Amniotic stem cell (primary cell): ENCODE measurements at places on chromosomes 6 and 20.
A peak's percentile ranks its signal among the peaks of the same experiment; 100 is the strongest.

DNA sequence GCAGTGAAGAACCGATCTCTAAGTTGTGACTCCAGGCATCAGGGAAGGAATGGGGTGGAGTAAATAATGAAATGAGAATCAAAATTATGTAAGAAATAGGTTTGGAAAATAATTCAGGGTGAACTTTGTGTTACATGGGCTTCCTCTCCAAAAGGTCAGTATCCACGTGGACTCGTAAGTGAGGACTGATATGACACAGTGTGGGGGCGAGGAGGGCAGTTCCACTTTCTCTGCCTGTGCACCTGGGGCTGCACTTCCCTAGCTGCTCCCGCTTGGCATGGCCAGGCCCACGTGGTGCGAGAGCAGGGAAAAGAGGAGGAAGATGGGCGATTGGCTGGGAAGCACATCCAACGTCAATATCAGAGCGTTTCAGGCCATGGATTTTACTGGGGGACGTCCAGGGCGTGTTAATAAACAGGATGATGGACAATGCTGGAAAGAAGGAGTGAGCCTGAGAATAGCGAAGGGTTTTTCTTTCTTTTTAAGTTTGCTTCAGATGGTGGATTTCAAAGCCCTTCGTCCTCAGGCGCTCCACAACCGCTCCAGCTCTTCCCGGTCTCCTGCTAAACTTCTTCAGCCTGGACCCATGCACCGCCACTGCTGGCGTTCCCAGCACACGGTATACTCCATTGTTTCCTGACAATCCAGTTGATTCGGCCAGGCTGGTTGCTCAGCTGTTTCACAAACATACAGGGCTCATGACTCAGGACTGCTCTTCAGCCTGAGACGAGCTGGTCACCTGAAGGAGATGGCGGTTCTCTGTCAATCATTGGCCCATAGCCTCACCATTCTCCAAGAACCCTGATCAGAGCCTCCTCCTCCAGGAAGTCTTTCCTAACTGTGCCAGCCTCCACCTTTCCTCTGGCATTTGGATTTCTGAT is 11.8 kb downstream of the CCR6 start:
- DNase-seq: no peak

GRCh38 chr20:61537239-61538182 is 285.4 kb downstream of the CDH4 start:
- no peak for DNase-seq

DNA sequence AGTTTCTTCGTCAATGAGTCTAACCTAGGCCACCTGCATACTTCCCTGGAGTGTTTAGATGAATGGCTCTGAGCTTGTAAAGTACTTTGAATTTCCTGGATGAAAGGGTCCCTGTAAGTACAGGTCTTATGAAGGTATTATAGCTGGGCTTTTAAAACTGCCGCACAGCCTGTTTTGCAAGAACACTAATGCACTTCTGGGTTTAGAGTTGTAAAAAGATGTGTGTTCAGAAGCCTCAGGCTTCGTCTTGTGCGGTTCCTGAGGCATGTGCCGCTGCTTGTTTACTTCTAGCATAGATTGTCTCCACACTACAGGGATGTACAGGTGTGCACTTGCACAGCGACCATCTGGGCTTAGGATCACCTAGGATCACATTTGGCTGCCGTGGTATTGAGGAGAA is 324.5 kb downstream of the SOX4 start:
- DNase-seq: no peak

DNA sequence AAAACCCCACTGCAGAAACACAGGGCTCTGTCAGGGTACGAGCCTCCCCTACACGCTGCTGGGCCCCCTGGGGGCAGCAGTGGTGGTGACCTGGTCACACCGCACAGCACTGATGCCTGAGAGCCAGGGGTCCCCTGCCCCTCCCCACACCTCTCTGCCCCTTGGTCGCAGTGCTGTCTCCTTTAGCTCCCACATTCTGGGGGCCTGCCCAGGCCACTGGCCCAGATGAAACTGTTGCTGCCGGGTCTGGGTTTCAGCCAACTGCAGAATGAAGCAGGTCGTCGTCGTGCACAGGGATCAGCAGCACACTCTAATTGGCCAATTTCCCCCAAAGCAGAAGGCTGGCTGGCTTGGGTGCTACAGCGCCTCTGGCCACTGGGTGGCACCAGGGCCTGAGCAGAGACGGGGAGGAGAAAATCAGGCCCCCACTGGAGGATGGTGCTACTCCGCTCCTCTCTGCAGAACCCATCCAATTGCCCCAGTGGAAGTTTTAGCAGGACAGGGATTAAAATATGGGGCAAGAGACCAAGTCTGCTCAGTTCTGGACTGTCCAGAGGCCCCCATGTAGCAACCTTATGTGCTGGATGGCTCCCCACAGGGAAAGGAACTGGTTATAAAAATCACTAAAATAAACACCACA is 26.1 kb downstream of the DIDO1 start:
- peak; percentile 30 for DNase-seq

DNA sequence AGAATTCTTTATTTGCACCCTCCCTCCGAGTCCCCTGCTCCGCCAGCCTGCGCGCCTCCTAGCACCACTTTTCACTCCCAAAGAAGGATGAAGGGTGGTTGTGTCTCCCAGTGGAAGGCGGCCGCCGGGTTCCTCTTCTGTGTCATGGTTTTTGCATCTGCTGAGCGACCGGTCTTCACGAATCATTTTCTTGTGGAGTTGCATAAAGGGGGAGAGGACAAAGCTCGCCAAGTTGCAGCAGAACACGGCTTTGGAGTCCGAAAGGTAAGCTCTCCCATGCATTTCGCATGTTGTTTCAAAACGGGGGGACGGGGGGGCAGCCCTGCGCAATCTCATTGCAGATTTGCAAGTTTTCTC is 357 bp downstream of the PCSK2 start:
- no peak for DNase-seq

GRCh38 chr6:145340256-145340655 is 395.1 kb downstream of the EPM2A start:
- DNase-seq: no peak

- DNase-seq: no peak
These were observed 2.2 kb upstream of the CENPB start for GRCh38 chr20:3788685-3789155.

DNA sequence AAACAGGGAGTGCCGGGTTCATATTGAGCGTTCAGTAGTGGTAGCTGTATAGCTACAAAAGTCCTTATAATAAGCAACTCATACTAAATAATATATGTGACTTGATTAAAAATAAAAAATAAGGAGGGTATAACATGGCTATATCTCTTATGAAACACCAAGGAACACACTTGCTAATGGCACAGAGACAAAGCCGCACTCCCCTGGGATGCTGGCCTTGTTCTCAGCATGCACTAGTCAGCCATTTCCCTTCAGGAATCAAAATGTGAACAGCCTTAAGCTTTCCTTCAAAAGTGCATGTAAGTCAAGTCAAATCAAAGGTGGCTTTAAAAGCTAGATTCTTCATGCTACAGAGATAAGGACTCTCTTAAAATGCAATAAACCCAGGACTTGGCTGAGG is 9.4 kb downstream of the HMGCLL1 start:
- no peak for DNase-seq

DNA sequence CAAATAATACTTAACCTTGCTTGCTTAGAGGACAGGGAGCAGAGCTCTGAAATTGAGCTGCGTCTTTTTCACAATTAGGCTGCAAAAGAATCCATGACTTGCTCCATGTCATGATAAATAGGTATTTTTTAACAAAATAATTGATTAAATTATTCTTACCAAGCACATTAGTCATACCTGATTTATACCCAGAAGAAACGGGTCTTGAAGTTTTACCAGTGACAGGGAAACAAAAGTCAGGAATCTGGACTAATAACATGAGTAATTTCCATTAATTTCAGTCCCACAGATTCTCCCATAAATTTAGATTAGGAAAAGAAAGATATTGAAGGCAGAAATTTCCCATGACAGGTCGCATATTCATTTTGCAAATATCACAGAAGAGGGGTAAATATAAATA is 85.0 kb upstream of the BMP5 start:
- no peak for DNase-seq

DNA sequence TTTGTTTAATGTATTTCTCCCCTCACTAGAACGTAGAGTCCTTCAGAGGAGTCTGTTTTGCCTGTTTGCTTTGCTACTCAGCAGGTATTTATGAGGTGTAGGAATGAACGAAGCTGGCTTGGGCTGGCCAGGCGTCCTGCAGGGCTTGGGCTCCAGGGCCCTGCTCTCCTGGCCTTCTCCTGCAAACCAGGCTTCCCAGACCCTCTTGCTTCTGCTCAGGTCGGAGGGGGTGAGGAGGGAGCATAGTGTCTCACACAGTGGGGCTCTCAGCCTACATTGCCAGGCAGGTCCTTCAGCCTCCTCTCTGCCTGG is 24.6 kb upstream of the MLN start:
- DNase-seq: no peak

DNA sequence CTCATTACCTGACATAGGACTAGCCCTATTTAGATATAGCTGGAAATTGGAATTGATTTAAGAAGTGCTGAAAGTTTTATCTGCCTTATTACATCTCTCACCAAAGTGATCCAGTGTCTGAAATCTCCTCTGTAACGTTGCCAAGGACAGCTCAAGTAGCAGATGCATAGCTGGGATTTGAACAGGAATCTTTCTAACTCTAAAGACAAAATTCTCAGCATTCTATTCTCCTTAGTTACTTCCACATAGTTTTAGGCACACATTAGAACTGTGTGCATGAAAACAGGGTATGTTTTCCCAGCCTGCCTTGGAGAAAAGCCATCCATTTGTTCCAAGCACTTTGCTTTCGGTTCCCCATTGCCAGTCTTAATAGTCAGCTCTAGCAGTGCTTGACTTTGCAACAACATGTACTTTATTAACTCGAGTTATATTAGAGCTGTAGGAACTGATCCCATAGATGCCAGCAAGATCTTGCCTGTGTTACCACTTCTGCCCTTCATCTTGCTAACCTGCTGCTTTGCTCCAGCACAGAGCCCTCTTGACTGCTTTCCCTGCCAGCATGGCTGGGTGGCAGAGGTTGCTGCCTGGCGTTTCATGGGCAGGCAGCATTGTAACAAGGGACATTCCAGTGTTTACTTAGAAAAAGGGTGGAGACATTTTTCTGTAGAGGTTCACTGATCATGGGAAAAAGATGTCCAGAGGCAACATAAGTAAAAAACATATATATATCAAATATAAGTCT is 56.1 kb upstream of the STMND1 start:
- DNase-seq: peak; percentile 32

DNA sequence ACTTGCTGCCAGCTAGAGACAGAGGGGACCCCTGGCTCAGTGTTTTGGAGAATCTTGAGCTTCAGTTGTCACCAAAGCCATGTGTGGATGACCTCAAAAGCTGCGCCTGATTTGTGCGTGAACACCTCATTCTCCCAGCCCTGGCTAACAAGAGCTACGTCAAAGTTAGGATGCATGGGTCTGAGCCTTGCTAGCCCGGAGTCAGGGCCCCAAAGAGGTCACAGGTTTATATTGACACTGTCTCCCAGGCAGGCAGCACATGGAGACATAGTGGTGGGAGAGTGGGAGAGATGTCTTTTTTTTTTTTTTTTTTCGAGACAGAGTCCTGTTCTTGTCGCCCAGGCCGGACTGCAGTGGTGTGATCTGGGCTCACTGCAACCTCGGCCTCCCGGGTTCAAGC is 36.1 kb upstream of the DUSP22 start:
- DNase-seq: no peak

GRCh38 chr20:59725476-59726280 is 121.3 kb downstream of the PHACTR3 start:
- DNase-seq: no peak

- no peak for DNase-seq
These were observed 21.8 kb upstream of the IRAK1BP1 start for GRCh38 chr6:78845567-78845966.

GRCh38 chr20:9974324-9974723 is 60.5 kb upstream of the ANKEF1 start:
- DNase-seq: no peak

DNA sequence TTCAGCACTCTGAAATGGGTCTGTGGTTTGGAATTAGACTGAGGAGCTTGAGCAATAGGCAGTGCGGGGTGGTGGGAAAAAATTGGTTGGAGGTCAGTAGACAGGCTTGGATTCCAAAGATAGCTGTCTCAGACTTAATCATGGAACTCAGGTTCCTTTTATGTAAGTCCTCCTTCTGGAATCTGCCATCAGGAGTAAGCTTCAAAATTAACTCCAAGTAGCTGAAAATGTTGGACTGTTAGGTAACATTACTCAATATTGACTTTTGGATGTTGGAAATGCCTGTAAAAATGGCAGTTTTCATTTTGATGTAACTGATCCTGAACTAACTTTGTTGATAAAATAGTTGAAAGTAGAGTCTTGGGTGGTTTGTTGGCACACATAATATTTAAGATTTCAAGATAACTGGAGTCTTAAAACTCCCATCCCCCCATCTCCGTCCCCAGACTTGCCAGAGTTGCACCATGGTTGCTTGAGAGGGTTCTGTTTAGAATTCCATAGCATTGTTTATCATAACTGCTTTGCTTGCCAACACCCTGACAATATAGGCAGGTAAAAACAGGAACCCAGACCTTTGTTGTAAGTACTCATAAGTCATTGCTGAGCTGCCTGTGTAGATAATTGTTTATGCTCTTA is 83.0 kb downstream of the PHF20 start:
- no peak for DNase-seq

DNA sequence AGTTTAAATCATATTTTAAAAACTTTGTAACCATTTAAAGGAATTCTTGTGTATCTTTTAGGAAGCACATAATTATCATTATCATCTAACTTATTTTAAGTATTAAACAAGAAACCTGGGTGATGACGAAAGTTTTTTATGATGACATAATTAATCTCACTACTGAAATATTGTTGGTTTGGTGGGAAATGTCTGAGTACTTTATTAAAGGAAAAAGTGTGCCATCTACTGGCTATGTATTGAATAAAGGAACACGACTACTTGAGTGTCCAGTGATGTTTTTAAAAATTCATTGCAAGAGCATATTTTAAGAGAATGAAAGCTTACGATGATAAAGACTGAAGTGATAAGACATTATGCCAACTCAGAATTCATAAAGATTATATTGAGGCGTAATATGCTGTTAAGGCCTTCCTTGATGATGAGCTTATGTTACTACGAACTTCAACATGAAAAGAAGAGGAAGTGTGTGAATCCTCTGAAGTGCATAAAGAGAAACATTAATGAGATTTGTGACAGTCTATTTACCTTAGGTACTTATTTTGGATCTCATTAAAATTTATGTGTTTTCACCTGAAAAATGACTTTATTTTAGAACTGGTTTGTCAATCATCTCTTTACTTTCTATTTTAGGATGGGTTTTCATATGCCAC is 12.0 kb upstream of the TRMT11 start:
- peak; percentile 58 for DNase-seq
